ENCODE measurements at places on chromosomes 7 and 10. TPM values are rescaled to one million over a fixed set of nuclear protein-coding genes. Genes with fewer than 3 reads are reported as not detected.

OR6V1 gene
- total RNA-seq, result not detected

ANKRD1 gene
- not detected for total RNA-seq

DLX6 gene
- not detected for total RNA-seq

RARRES2 gene
- total RNA-seq, result not detected

GRCh38 chr10:105742184-105742583, 1101.1 kb downstream of the SORCS3 start:
- H3K27ac ChIP-seq, result no peak overlapping the region
- no peak for DNase-seq
- H3K4me3 ChIP-seq, result no peak overlapping the region
- no peaks in the 10 kb centered on the region for H3K36me3 ChIP-seq

DNA sequence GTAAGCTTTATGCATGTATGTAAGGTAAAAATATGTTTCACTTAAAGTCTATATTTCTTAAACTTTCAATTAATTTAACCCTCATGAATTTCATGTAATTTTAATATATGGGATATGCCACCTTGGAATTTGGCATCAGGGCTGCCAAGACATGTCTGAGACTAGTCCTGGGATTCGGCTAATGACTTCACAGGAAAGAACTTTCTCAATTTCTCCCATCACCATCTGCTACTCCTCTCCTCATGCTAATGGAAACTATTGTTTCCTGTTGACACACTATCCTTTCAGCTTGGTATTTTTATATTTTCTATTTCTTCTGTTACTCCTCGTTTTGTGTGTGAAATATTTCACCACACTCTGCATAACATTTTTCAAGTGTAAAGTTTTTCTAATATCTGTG, 205.9 kb downstream of the ARL4A start:
- H3K27me3 ChIP-seq, result no peaks in the 10 kb centered on the region
- H3K27ac ChIP-seq, result no peak overlapping the region
- H3K4me3 ChIP-seq, result no peak overlapping the region
- DNase-seq, result no peak

DNA sequence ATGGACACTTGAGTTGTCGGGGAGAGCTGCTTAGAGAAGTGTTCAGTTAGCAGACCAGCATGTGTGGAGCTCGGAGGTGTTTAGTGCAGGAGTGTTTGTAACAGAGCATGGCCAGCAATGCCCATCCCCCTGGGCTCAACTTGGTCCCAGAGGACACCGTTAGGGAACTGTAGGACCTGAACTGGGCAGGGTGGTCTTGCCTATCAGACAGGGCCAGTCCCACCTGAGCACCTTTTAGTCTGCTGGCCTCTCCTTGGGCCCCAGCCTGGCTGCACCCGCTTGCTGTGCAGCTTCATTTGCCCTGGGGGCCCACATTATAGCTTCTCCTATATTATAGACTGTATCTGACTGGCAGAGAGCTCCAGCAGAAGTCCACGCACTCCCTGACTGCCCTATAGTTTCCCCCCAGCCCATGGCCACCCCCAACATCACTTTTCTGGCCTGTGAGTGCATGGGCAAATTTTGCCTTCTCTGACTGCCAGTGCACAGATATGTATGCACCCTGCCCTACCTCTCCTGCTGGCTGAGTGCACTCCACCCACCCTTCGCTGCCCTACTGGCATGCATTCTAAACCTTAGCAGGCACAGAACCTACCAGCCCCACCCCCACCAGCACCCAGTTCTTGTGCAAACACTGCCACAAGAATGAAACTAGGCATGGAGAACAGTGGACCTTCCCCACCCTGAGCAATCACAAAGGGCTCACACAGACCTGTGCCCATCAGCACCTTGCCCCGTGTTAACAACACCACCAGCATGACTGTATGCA, 1030.6 kb upstream of the GHITM start:
- H3K27ac ChIP-seq, result no peak overlapping the region
- no peak for DNase-seq
- no peaks in the 10 kb centered on the region for H3K27me3 ChIP-seq
- no peaks in the 10 kb centered on the region for H3K4me1 ChIP-seq
- H3K4me3 ChIP-seq, result no peak overlapping the region

DNA sequence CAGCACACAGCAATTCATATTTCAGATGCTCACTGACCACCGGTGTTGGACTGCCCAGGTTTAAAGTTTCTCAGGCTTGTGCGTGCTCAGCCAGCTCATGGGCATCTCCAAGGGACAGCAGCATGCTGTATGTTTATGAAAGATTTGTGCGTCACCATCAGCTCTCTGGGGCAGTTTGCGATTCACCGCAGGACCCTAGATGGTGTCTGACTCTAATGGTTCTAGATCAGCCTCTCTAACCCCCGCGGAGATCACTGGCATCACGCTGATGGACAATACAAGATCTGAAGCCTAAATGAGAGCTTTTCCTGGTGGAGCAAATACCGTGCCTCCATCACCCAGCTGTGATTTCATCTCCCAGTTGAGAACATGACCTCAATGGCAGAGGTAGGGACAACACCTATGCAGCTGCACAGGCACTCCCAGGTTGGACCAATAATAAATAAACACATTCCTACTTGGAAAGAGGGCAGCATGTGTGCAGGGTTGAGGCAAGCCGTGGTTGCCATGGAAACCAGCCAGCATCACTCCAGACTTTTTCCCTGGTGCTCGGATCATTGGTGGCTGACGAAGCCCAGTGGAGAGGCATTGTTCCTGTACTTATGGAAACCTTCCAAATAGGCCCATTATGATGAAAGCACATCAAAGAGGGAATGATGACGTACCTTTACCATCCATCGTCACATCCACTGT, 253.6 kb downstream of the KCNMA1 start:
- no peak for DNase-seq
- H3K27ac ChIP-seq, result no peak overlapping the region
- H3K4me3 ChIP-seq, result no peak overlapping the region
- H3K4me1 ChIP-seq, result peaks cover 5% of the 10 kb centered on the region
- H3K36me3 ChIP-seq, result no peaks in the 10 kb centered on the region
